ENCODE measurements at places on chromosomes 13 and 19. TPM values are rescaled to one million over a fixed set of nuclear protein-coding genes. Genes with fewer than 3 reads are reported as not detected.

GRCh38 chr19:18612772-18613588 lies at the start of gene TMEM59L:
TSS of gene TMEM59L (plus strand) at chr19:18612870. CDS start at chr19:18612959, 89 bp downstream.
- peak within 1 kb of the TSS; percentile 86 for H3K4me3 ChIP-seq
- peaks cover 3% of the 10 kb centered on the region for H3K36me3 ChIP-seq
- DNase-seq: no peak
- peaks cover 17% of the 10 kb centered on the region for H3K4me1 ChIP-seq
- peak within 1 kb of the TSS; percentile 36 for H3K27ac ChIP-seq

DNA sequence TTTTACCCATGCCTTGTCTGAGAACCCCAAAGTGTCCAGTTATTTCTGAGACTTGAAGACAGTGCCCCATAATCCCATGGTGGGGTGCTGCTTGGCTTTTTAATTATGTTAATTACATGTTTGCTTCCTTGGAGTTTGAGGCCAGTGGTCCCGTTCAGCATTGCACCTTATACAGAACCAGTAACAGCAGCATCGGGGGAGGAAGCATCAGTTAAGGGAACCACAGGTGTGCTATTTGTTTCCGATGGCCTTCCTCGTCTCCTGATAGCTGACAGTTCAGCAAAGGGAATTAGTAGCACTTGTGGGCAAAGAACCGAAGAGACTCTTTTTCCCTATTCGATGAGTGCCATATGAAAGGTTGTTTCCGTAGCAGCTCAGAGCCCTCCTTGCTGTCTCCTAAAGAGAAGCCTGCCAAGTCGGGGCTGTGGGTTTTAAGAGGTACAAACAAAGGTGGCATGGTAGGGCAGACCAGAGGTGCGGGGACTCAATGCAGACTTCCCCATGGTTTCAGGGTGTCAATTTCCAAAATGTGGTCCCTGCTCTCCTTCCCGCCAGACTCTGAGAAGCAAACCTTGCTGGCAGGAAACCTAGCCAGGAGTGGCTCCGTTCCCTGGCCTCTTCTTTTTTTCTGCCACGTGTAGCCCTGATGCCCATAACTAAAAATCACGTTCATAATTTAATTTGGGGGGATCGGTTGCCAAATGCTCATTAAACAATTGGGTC lies 225.2 kb upstream of the TSHZ3 start:
- H3K27ac ChIP-seq: no peak overlapping the region
- peaks cover 14% of the 10 kb centered on the region for H3K27me3 ChIP-seq
- H3K4me3 ChIP-seq: no peak overlapping the region
- no peaks in the 10 kb centered on the region for H3K36me3 ChIP-seq

GRCh38 chr19:56348289-56348877 lies 33.7 kb upstream of the ZSCAN5A start:
- H3K27me3 ChIP-seq: no peaks in the 10 kb centered on the region
- no peak for DNase-seq
- no peak overlapping the region for H3K27ac ChIP-seq

DNA sequence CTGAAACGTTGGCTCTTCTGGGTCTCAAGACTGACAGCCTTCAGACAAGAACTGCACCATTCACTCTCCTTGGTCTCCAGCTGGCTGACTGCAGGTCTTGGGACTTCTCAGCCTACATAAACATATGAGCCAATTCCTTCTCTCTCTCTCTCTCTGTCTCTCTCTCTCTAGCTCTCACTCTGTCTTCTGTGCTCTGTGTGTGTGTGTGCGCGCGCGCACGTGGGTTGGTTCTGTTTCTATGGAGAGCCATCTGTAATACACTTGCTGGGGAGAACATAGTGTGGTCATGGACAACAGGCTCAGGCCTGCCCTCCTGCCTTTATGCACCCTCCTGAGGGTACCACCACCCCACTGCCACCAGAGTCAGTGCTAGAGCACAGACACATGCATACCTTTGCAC lies 13.7 kb upstream of the SERPINE3 start:
- H3K4me3 ChIP-seq: no peak overlapping the region
- H3K36me3 ChIP-seq: no peaks in the 10 kb centered on the region
- no peaks in the 10 kb centered on the region for H3K27me3 ChIP-seq
- H3K4me1 ChIP-seq: no peaks in the 10 kb centered on the region
- no peak overlapping the region for H3K27ac ChIP-seq

GRCh38 chr13:20684041-20684440 lies 19.5 kb upstream of the IL17D start:
- no peak overlapping the region for H3K27ac ChIP-seq
- H3K4me1 ChIP-seq: peaks cover 7% of the 10 kb centered on the region
- H3K36me3 ChIP-seq: peaks cover 20% of the 10 kb centered on the region
- no peak for DNase-seq
- no peaks in the 10 kb centered on the region for H3K27me3 ChIP-seq
- no peak overlapping the region for H3K4me3 ChIP-seq

CASP14 gene
- total RNA-seq: not detected

DNA sequence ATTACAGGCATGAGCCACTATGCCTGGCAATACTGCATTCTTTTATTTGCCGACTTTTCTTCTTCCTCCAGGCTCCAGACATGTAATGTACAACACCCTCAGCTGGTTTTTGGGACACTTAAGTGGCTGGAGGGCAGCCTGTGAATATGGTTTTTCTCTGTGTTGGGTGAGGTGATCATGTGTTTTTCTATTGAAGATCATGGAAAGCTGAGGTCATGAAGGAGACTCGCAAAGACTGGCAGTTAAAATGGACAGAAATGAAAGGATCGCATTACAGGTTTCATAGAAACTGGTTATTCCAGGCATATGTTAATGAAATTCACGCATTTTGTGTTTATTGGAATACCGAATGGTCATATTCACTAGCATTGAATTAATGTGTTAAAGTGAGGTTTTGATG lies 85.2 kb upstream of the RNF113B start:
- DNase-seq: no peak
- peaks cover 7% of the 10 kb centered on the region for H3K36me3 ChIP-seq
- H3K4me3 ChIP-seq: peak overlapping the region; percentile 35
- no peaks in the 10 kb centered on the region for H3K27me3 ChIP-seq
- H3K4me1 ChIP-seq: peaks cover 49% of the 10 kb centered on the region
- peak overlapping the region; percentile 82 for H3K27ac ChIP-seq

GRCh38 chr19:12075538-12076139 lies 11.1 kb downstream of the ZNF844 start:
- no peaks in the 10 kb centered on the region for H3K27me3 ChIP-seq
- no peaks in the 10 kb centered on the region for H3K4me1 ChIP-seq
- no peak overlapping the region for H3K4me3 ChIP-seq
- no peak overlapping the region for H3K27ac ChIP-seq

DNA sequence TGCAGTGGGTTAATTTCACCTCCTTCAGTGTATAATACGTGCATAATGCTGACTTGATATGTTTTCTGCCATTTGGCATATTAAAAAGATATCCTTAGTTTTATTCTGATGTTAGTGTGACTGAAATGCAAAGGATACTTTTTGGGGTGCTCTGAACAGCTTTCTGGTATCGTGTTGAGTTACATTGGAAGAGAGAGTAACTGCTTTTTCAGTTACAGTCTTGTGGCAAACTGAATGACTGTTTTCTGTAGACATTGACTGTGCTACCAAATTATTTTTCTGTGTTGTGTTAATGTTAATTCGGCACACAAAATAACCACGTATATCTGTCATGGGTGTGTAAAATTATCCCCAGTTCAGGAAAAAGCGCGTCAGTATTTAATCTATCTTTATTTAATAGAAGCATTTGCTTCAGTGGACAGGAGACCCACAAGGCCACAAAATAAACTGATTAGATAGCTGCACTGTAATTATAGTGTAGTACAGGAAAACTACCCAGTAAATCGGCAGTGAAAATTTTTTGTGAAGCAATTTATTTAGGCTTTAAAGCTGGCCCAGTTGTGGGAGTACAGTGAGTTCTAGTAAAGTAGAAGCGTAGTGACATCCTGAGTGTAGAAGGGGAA lies 2.5 kb downstream of the URI1 start:
- peaks cover 6% of the 10 kb centered on the region for H3K27me3 ChIP-seq
- peak overlapping the region; percentile 70 for H3K27ac ChIP-seq
- H3K36me3 ChIP-seq: peaks cover 7% of the 10 kb centered on the region
- H3K4me3 ChIP-seq: peak overlapping the region; percentile 73
- DNase-seq: no peak

LILRB4 gene
- not detected for total RNA-seq

PTGER1 gene
- total RNA-seq: 0.56 TPM

CNFN gene
- 5.6 TPM for total RNA-seq

CDC34 gene
- 93.0 TPM for total RNA-seq

GRCh38 chr13:110472904-110473563 lies 88.5 kb downstream of the RAB20 start:
- H3K36me3 ChIP-seq: peaks cover 21% of the 10 kb centered on the region
- H3K4me3 ChIP-seq: no peak overlapping the region
- no peak overlapping the region for H3K27ac ChIP-seq
- no peak for DNase-seq

GRCh38 chr13:32039056-32039455 lies 7.5 kb downstream of the FRY start:
- no peak for DNase-seq
- H3K4me3 ChIP-seq: no peak overlapping the region
- no peak overlapping the region for H3K27ac ChIP-seq
- peaks cover 16% of the 10 kb centered on the region for H3K4me1 ChIP-seq
- H3K27me3 ChIP-seq: no peaks in the 10 kb centered on the region
- no peaks in the 10 kb centered on the region for H3K36me3 ChIP-seq

IRF2BP1 gene
- 25.5 TPM for total RNA-seq

VAV1 gene
- total RNA-seq: not detected

DNA sequence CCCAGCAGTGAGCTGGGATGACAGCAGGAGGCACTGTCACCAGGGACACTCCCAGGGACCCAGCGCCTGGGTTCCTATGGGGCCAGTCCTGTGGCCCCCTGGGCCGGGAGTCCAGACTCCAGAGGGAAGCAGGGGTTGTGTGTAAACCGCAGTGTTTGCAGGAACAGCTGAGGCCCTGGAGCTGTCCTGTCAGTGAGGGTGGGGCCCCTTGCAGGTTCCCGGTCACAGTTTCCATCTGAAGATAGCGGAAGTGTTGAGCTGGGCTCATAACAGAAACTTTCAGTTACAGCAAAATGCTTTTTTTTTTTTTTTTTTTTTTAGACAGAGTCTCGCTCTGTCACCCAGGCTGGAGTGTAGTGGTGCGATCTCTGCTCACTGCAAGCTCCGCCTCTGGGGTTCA lies 17.7 kb upstream of the CSNK1G2 start:
- DNase-seq: no peak
- H3K27me3 ChIP-seq: no peaks in the 10 kb centered on the region
- H3K4me1 ChIP-seq: peaks cover 6% of the 10 kb centered on the region
- no peak overlapping the region for H3K4me3 ChIP-seq
- H3K36me3 ChIP-seq: peaks cover 5% of the 10 kb centered on the region

All from type B pancreatic cell (in vitro differentiated cells).